ENCODE measurements at places on chromosomes 7 and 10. TPM values are rescaled to one million over a fixed set of nuclear protein-coding genes. Genes with fewer than 3 reads are reported as not detected.
A peak's percentile ranks its signal among the peaks of the same experiment; 100 is the strongest.

DNA sequence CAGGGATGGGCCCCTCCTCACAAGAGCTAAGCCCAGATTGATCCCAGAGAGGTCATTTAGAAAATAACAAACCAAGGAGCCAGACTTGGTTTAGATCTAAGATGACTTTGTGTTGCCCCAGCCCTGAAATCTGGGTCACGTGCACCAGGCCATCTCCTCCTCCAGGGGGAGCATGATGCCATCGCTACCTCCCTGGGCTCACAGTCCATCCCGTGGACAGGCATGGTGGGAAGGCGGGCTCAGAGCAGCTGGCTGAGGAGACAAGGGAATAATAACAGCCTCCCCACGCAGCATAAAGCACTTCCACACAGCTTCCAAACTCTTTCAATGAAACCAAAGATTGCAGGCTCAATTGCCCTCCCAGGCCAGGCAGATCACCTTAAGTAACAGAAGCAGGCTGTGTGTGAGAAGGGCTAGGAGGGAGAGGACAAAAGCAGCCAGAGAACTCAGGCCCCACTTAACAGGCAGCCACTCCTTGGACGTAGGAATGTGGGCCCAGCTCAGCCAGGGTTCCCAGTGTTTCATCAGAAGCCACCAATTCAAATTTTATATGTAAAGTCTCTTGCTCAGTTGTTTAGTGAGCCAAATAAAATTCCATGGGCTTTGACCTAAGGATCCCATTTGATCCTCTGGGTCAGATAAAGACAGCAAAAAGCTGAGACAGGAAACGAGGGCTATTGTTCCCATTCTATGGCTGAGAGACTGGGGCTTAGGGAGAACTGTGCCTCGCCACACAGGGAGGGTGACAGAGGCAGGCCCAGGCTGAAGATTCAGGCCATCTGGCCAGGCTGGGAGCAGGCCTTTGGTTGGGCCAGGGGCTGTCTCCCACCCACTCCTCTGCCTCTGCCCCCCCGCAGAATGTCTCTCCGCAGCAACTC is 100.2 kb downstream of the COL13A1 start:
- DNase-seq, result peak; percentile 20

GRCh38 chr7:2081526-2082135 is 151.1 kb downstream of the MAD1L1 start:
- no peak for DNase-seq

Gene ARHGEF5
- 9.0 TPM for total RNA-seq

DNA sequence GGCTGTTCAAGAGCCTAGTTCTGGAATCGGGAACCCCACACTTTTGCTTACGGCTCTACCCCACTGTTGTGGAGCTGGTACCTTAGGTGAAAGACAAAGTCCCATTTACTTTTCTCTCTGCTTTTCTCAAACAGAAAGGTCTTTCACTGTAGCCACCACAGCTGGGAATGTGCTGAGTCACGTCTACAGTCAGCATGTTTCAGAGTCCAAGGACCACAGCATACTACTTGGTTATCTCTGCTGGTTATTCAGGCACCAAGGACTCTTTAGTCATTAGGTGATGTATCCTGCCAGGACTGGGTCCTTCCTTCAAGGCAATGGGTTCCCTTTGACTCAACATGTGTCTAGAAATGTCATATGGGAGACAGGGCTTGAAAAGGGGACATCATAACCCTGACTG is 266.8 kb upstream of the STEAP1 start:
- no peak for DNase-seq

DNA sequence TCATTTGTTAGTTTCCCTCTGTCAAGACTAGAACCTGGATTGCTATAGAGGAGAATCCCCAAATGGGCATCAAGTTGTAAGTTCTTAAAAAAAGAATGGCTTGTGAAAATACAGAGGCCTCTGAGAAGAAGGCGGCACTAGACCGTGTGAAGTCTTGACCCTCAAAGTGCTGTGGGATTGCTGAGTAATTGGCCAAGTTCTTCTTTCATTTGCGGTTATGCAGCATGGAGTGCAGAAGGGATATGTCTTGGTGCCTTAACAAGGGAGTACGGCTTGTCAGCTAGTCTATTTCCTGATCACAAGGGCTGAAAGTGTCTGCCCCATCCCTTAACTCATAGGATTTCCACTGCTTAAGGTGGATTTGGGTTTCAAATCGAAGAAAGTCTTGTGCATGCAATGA is 81.2 kb downstream of the MKX start:
- peak; percentile 16 for DNase-seq

Gene EIF5AL1
- total RNA-seq, result 0.11 TPM

Gene TMEM178B
- total RNA-seq, result not detected

Gene MPP7
- total RNA-seq, result 30.4 TPM

- DNase-seq, result no peak
These were observed 520.2 kb downstream of the PTPRN2 start for GRCh38 chr7:158067219-158067930.

Gene TRIM50
- 0.17 TPM for total RNA-seq

Gene NPTX2
- total RNA-seq, result not detected

GRCh38 chr7:133645884-133646391 is 393.1 kb downstream of the EXOC4 start:
- no peak for DNase-seq

DNA sequence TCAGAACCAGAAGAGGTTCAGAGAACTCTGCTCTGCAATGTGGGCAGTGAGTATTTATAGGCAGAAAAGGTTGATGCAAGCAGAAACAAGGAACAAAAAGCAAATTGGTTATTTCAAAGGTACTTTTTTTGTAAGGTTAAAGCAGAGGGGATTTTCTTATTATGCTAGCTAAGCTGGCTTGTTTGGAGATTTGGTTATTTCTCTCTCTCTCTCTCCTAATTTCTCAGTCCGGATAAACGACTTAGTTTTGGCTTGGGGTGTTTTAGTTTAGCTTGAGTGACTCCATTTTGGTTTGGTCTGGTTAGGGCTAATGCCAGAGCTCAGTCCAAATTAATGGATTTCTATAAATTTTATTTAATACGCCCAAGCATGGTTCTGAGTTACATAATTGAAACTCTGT is 566.8 kb downstream of the SH2D4B start:
- DNase-seq, result no peak

- peak; percentile 68 for DNase-seq
These were observed 131.4 kb downstream of the PRPF18 start for GRCh38 chr10:13717936-13718772.

DNA sequence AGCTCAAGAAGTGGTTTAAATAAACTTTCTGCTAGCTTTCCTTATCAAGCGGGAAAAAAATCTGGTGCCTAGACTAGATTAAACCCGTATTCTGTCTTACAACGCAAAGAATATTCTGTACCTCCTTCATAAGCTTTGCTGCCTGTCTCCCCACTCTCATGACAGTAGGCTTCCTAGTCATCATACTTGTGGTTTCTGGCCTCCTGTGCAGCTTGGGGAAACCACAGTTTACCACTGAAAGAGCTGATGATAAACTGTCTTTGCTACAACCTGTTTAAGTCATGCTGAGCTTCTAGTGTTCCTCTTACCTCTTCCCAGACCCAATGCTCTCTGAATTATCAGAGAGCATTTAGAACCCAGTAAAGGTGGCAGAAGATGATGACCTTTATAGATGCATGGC is 55.0 kb downstream of the PODXL start:
- DNase-seq, result peak; percentile 68

GRCh38 chr7:820341-820740 is 11.9 kb upstream of the SUN1 start:
- DNase-seq, result no peak

Data from CD4-positive, alpha-beta T cell (primary cell).